ENCODE measurements at places on chromosomes 7 and 10.

GRCh38 chr7:128792471-128793180 lies 858 bp downstream of the CCDC136 start:
- DNase-seq: no peak

- no peak for DNase-seq
Observed at GRCh38 chr7:31850066-31850465, 163.1 kb downstream of the PPP1R17 start.

DNA sequence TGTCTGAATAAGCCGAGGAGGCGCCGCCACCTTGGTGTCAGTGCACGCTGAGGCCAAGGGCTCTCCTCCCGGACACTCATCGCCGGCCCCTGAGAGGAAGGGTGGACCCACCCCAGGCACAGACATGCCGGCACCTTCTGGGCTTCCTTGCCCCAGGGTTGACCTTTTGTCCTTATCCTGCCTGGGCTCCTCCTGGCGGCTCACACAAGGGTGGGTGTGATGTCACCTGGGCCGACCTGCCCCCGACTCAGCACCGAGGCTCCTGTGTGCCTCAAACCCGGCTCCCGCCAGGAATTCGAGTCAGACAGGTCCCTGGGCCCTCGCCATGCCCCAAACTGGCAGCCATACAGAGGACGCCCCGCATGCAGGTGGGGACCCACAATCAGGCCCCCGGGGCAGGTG lies 17.7 kb upstream of the CFAP46 start:
- no peak for DNase-seq

GRCh38 chr10:127964621-127965020 lies 57.7 kb downstream of the PTPRE start:
- DNase-seq: no peak

GRCh38 chr10:22226599-22226998 lies 8.8 kb upstream of the EBLN1 start:
- no peak for DNase-seq

- no peak for DNase-seq
Observed at GRCh38 chr10:127908106-127908958, 1.4 kb downstream of the PTPRE start.

GRCh38 chr10:45607276-45607675 lies 65.3 kb downstream of the ZFAND4 start:
- no peak for DNase-seq

GRCh38 chr10:4196771-4197390 lies 411.9 kb upstream of the KLF6 start:
- DNase-seq: no peak

DNA sequence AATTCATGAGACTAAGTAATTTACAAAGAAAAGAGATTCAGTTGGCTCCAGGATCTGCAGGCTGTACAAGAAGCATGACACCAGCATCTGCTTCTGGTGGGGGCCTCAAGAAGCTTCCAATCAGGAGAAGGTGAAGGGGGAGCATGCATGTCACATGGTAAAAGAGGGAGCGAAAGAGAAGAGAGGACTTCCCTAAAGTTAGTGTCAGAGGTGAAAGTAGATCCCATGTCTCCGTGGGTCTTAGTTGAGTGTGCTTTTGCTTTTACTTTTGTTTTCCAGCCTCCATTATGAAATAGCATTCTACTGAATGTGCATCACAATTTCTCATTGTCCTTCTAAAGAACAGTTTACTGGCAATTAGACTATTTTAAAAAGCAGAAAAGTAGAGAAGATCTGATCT lies 213.6 kb upstream of the FZD1 start:
- no peak for DNase-seq

- no peak for DNase-seq
Observed at GRCh38 chr10:17473228-17473950, 19.0 kb upstream of the ST8SIA6 start.

DNA sequence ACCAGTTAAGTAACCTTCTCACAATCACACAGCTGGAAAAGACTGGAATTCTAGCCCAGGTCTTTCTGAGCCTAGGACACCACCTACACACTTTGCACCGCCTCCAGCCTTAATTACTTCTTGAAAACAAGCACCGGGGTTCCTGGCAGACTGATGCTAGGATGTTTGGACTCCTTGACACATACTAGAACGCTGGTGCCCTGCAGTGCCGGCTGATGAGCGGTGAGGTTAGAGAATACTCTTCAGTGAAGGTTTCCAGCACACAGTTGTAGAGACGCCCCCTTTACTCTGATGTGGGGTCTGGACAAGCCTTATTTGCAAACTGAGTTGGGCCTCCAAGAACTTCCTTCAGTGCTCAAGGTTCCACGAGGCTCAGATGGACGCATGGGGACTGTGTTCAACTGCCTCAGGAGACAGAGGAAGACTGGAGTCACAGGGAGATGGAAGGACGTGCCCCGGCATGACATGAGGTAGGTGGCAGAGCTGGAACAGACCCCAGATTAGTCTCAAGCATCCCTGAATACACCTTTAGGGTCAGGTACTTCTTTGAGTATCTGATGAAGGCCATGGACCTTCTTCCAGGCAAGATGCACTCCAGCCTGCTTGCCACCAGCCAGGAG lies 89.6 kb downstream of the COBL start:
- no peak for DNase-seq

- DNase-seq: no peak
Observed at GRCh38 chr10:43905512-43906236, 257.0 kb upstream of the ZNF32 start.

DNA sequence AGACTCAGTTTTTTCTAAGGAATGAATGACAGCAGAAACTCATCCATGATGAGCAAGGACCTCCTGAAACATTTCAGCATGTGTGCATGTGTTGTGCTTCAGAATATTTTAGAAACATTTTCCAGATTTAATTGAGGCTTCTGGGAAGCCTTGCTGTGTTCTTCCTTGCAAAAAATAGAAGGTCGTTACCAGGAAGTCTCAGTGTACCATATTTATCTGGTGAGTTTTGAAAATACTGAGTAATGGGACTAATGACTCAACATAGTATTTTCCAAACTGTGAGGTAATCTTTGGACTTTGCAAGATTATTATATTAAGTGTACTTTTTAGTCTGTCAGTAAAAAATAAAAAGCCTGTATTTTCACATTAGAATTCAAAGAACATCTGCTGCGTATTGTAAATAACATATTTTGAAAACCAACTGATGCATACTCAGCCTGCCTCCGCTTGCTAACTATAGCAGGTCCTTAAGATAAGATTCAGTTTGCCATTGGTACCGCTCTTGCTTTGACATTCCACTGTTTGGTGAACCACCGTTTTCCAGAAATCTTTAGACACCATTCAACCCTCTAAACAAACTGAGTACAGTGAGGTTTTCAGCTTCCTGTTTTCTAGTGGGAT lies 739.6 kb upstream of the GALNT17 start:
- DNase-seq: no peak

DNA sequence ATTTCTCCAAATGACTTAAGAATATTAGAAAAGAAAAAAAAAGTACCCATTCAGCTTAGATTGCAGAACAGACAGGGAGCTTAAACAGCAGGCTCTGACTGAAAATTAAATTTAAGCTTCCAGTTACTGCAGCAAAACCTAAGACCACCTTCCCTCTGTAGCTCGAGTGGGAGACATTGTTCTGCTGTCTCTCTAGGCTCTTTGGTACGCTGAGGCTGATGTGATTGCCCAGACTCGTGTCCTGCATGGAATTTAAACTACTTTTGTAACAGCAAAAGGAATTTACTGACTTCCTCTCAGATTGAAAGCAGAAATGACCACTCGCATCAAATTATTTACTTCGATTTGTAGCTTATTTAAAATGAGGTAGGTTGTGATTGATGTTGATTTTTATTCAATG lies 124.6 kb downstream of the LRRTM3 start:
- no peak for DNase-seq

GRCh38 chr7:98483964-98484545 lies 83.2 kb upstream of the BAIAP2L1 start:
- no peak for DNase-seq

GRCh38 chr10:89836840-89837164 lies 135.4 kb downstream of the KIF20B start:
- no peak for DNase-seq

GRCh38 chr7:98562871-98563495 lies 54.1 kb upstream of the NPTX2 start:
- no peak for DNase-seq

GRCh38 chr7:48337012-48337621 lies 165.9 kb downstream of the ABCA13 start:
- DNase-seq: no peak

DNA sequence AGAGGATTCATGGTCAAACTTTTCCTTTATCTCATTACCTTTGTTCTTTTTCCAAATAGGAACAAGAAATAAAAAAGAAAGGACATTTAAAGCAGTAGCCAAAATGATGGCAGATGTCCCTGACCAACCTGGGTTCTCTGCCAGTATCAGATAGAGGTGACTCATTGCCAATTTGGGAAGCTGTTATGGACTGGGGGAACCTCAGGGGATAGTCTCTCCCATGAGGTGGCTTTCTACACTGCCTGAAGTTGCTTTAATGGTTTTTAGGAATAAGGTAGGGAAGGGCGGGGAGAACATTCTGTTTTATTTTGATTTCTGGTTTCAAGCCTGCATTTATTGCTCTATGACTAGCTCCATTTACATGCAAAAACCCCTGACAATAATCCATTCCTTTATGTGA lies 457.9 kb upstream of the TPK1 start:
- DNase-seq: no peak

- DNase-seq: no peak
Observed at GRCh38 chr10:99233689-99234037, 2.0 kb downstream of the HPSE2 start.

- no peak for DNase-seq
Observed at GRCh38 chr7:12137283-12137682, 73.8 kb upstream of the TMEM106B start.

GRCh38 chr7:142455392-142455791 lies 197.5 kb upstream of the PRSS58 start:
- DNase-seq: no peak

DNA sequence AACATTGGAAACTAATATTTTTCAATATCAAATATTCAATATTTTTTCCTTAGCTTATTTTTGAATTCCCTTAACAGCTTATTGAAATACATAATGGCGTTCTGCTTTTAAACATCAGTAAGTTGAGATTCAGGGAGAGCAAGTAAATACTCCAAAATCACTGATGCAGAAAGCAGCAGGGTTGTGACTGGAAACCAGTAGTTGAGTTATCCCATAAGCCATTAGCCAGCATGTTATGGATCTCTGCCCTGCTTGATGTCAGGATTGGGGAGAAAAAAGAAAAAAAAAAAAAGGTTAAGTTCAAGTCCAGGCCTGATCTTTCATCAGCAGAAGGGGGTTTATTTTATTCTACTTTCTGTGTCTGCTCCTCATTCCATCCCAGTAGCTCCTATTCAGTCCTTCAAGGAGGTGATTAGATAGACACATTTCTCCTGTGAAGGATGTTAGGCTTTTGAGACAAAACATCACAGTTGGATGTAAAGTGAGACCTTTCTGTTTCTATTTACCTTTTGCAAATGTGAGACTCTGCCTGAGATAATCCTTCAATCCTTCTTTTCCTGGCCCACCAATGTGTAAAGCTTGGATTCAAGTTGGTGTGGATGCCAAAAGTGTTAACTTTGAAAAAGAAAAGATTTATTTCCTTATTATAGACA lies 110.9 kb upstream of the HDAC9 start:
- DNase-seq: no peak

GRCh38 chr7:101853684-101854083 lies 36.3 kb downstream of the CUX1 start:
- no peak for DNase-seq

DNA sequence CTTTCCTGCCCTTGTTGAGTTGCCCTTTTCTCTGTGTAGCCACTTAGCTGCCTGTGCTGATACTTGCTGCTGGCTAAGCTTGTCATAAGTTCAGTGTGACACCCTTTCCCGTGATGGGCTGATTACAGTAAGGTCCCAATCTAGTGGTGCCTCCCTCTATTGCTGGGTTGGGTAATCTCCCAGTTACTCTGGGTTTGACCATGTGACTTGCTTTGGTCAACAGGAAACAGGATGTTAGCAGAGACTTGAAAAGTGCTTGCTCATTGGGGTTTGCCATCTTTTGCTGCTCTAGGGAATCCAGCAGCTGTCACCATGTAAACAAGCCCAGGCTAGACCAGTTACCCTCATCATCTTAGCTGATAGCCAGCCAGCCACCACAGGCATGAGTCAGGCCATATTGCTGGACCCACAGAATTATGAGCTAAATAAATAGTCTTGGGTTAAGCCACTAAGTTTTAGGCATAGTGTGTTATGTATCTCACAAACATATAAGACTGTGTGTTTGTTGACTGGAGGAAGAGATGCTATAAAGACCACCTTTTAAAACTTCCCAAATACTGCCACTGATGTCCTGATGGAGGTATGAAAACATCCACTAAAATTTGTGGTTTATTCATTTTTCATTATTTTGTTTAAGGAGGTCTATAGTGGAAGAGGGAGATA lies 4.0 kb upstream of the LEP start:
- peak; percentile 56 for DNase-seq

- DNase-seq: no peak
Observed at GRCh38 chr7:137760111-137760510, 86.7 kb downstream of the DGKI start.

DNA sequence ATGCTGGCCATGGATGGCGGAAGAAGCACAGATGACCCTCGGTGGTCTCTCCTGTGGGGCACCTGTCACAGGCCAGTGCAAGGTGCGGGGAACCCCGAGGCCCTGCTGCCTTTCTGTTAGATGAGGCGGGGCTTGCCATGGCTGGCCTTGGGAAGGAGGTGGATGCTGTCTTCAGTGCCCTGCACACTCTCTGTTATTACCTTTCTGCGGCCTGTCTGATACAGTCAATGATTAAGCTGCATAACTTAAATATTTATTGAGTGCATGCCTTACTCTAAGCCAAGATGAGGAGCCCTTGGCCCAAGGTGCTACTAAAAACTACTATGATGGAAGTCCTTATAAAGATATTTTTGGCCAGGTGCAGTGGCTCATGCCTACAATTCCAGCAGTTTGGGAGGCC lies 36.7 kb upstream of the MNX1 start:
- no peak for DNase-seq

DNA sequence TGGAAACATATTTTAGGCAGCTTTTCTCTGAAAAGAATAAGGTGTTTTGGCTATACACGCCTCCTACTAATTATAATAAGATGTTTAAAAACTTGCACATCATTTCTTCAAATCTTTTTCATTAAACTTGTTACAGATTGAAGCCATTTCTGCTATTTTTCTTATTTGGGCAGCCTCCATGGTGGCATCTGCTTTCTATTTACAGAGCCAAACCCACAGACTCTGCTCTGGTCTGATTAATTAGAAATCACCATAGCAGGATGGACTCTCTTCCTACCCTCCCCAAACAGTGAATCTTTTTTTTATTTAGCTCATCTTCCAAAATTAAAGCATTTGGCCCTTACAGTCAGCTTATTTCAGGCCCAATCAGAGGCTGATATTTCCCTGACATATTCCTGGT lies 85.7 kb upstream of the AOAH start:
- DNase-seq: no peak

DNA sequence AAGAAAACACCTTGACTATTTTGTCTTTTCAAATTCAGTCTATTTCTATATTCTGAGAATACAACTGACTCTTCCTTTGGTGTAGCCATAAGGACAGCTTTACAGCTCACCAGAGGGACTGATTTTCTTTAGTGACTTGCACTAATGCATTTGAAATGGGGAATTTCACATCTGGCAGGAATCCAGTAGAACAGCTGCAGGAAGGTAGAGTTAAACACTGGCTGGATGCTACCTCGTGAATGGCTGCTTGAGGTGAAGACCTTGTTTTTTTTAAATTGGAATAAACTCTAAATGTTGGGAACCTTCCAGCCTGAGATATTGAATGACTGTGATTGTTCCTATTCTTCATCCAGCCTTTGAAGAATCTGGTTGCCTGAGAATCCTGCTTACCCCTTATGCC lies 139.5 kb upstream of the STK17A start:
- DNase-seq: no peak

GRCh38 chr10:70090951-70091350 lies 38.3 kb downstream of the MACROH2A2 start:
- DNase-seq: no peak

GRCh38 chr10:101052285-101052684 lies 9.5 kb upstream of the KAZALD1 start:
- no peak for DNase-seq
